ENCODE measurements at places on chromosomes 6 and 20.

GRCh38 chr6:41471064-41471895 is 74.9 kb upstream of the FOXP4 start:
- DNase-seq: no peak

GRCh38 chr6:35919827-35920751 is 809 bp downstream of the SRPK1 start:
- DNase-seq: no peak

- no peak for DNase-seq
Measured at GRCh38 chr6:88545991-88546390, 379.8 kb upstream of the CNR1 start.

GRCh38 chr20:51345601-51346101 is 196.9 kb downstream of the NFATC2 start:
- DNase-seq: no peak

- no peak for DNase-seq
Measured at GRCh38 chr20:45087814-45088213, 13.1 kb downstream of the KCNS1 start.

- DNase-seq: no peak
Measured at GRCh38 chr20:3924304-3925112, 35.3 kb downstream of the PANK2 start.

- no peak for DNase-seq
Measured at GRCh38 chr20:35975576-35976373, 7.4 kb downstream of the CNBD2 start.

- no peak for DNase-seq
Measured at GRCh38 chr6:41697861-41698781, 37.3 kb downstream of the TFEB start.

- no peak for DNase-seq
Measured at GRCh38 chr6:158772172-158772571, 47.0 kb downstream of the EZR start.

DNA sequence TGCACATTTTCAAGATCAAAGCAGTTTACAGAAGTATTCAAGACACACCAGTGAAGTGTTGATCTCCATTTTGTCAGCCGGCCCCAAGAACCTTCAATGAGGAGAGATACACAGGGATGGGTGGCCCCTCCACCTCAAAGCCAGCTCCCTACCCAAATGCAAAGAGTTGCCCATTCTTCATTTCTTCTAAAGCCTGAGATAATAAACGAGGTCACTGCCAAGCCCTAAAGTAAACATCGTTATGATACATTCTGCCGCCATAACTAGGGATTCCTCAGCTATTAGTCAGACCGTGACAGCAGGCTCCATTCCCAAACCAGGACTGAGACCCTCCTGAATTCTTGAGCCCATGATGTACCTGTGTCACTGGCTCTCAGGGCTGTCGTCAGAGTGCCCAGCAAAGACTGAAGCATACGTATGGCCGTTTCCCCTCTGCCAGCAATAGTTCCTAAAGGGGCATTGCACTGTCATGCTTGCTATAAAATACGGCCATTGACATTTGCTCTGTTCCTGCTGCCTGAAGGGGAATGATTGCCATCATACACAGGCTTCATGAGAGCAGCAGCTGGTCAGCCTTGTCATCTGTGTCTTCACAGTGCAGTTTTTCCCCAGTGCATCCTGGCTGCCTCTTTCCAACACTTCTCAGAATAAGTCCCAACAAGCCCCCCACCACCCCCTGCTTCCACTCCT is 41.7 kb downstream of the ISM1 start:
- no peak for DNase-seq

- DNase-seq: no peak
Measured at GRCh38 chr6:10101551-10102252, 313.2 kb downstream of the TFAP2A start.

- DNase-seq: no peak
Measured at GRCh38 chr20:14589383-14589782, 252.0 kb upstream of the FLRT3 start.

DNA sequence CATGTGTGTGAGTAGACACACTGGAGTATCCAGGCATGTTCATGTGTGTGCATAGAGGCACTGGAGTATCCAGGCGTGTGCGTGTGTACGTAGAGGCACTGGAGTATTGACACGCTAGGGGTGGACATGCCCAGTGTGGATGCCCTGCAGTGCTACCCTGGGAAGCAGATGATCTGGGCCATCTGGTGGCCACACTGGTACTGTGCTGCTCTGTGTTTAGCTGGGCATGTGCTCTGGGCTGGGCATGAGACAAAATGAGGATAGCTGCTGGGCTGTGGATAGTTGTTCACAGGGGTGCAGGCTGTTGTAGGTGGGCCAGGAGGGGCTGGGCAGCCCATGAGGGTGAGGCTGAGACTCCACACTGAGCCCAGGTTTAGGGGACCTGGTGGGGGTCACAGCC is 24.0 kb upstream of the NPBWR2 start:
- peak; percentile 34 for DNase-seq

- DNase-seq: no peak
Measured at GRCh38 chr6:75118925-75119515, 86.8 kb downstream of the COL12A1 start.

DNA sequence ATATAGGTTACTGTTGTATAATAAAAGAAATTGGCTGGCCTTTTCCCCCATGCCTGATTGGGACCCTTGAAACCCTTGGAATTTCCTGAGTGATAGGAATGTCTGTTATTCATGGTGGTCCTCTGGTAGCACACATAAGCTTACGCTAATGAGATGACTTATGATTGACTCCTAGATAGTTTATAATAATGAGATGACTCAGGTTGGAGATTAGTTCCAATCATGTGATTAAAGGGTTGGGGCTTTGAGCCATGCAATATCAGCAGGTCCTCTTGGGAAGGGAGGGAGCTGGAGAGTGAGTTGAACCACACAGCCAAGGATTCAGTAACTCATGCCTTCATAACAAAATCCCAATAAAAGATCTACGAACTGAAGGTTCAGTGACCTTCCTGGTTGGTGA is 407.6 kb upstream of the MANEA start:
- no peak for DNase-seq

DNA sequence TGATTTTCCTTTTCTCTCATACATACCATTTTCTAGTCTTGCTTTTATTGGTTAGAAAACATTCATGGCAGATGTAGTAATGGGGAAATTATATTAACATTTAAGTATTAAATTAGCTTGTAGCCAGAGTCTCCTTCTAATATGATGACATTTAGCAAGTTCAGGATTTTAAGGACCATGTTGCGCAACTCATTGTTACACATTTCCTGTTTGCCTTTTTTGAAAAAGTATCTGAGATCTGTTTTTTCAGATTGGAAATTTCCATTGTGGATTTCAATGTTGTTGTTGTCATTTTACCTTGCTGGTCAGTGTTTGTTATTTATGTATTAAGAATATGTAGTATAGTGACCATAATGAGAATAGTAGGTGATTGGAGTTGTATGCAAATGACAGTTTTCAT is 38.7 kb downstream of the CDKAL1 start:
- DNase-seq: no peak

GRCh38 chr20:58433029-58433647 is 44.1 kb downstream of the VAPB start:
- DNase-seq: no peak

DNA sequence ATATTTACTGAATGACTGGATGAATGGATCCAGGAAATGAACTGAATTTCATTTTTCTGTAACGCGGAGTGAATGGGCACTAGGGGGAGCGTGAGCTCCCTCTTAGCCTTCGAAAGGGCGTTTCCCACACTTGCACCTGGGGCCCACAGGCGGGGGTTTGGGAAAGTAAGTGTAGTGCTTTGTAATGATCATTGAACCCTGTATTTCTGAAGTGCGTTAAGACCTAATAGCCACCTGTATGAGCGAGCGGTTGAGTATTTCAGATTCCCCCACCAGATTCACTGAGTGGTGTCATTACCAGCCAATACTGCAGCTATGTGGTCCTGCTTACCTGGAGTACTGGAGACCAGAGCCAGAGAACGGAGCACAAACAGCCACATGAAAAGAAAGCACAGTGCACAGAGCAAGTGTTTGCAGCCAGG is 10.5 kb downstream of the SYTL3 start:
- DNase-seq: peak; percentile 38

DNA sequence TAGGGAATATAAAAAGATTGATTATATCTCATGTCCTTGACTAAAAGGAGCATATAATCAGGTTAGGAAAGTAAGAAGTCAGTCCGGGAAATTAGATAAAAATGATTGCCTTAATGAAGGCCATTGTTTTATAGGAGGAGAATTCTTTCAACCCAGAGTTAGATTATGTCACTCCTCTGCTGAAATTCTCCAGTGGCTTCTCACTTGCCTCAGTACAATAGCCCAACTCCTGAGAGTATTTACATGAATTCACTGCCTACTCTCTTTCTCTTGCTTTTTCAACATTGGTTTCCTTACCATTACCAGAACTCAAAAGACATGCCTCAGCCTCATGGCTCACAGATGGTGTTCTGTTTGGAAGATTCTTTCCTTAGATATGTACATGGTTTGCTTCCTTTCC is 114.9 kb downstream of the EPHA7 start:
- DNase-seq: no peak

GRCh38 chr6:23589811-23590210 is 536.2 kb upstream of the NRSN1 start:
- DNase-seq: no peak

DNA sequence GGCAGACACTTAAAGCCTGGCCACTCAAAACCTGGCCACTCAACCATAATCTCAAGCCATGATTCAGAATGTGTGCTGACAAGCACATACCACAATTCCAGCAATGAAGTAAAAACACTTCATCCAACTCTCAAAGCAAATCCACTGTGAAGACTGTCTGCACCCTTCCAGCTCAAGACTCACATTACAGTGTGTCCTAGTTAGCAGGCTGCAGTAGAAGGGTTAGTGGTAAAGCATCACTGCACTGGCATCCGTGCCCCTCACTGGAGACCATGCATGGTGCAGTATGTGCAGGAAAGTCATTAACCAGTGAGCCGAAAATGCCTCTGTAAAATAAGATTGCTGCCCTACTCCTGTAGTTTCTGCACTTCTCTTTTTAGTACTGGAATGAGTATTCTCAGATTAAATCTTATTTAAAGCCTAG is 43.4 kb downstream of the SLC23A2 start:
- DNase-seq: no peak

DNA sequence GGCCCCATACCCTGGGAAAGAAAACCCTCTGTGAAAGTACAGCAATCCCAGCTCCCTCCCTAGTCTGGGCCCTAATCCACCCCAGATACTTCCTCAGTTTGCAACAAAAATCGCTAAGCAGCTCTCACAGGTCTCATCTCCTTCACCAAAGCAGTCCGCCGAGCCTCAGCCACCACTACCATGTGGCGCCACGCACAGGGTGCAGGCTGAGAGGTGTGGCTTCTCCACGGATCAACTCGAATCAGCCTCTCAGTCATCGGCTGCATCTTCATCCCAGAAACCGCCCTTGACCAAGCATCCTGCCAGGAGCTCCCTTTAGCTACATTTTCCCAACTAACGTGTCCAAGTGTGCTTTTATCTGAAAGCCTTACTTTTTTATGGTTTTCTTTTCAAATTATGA is 50.7 kb downstream of the ANKRD60 start:
- no peak for DNase-seq

DNA sequence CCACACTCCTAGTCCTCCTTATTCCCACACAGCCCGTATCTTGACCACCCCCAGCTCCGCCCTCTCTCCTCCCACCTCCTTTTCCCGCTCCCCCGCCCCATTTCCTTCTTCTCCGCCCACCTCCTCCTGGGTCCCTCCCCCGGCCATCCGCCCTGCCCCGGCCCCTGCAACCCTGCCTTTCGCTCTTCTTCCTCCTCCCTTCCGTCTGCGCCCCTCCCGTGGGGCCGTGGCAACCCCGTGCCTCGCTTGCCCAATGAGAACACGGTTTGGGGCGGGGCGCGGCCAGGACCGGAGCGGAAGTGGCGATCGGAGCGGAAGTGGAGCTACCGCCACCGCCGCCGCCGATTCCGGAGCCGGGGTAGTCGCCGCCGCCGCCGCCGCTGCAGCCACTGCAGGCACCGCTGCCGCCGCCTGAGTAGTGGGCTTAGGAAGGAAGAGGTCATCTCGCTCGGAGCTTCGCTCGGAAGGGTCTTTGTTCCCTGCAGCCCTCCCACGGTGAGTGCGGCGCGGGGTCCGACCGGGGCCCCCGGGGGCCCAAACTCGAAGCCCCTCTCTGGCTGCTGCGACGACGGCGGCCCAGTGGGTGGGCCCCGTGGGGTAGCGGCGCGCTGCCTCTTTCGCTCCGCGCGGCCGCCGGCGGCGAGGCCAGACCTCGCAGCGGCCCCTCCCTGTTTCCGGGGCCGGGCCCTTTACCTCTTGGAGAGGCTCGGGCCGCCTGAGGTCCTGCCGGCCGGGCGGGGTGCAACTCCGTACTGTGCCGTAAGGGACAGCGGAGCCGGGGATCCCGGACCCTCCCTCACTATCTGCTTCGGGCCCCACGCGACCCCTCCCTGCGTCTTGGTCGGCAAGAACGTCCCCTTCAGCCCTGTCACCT is at the start of gene YWHAB:
TSS of gene YWHAB (plus strand) at position 314 of the 874 bp plus-strand sequence. CDS start 15,829 bp downstream, outside the sequence.
- peak; percentile 99 for DNase-seq

DNA sequence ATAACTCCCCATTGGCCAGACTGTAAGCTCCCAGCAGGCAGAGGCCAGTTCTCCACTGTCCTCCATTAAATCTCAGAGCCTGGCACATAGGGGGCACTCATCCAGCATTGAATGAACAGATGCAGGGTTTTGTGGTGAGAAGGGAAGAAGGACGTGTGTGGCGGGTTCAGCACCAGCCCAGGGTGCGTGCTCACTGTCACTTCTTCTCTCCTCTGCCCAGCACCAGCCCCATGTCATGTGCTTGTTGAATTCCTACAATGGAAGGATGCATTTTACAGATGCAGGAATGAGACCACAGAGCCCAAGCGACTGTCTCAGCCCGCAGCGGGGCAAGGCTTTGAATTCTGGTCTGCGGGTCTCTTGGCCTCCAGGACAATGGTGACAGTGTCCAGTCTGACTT is 149.9 kb downstream of the CEBPB start:
- DNase-seq: no peak

DNA sequence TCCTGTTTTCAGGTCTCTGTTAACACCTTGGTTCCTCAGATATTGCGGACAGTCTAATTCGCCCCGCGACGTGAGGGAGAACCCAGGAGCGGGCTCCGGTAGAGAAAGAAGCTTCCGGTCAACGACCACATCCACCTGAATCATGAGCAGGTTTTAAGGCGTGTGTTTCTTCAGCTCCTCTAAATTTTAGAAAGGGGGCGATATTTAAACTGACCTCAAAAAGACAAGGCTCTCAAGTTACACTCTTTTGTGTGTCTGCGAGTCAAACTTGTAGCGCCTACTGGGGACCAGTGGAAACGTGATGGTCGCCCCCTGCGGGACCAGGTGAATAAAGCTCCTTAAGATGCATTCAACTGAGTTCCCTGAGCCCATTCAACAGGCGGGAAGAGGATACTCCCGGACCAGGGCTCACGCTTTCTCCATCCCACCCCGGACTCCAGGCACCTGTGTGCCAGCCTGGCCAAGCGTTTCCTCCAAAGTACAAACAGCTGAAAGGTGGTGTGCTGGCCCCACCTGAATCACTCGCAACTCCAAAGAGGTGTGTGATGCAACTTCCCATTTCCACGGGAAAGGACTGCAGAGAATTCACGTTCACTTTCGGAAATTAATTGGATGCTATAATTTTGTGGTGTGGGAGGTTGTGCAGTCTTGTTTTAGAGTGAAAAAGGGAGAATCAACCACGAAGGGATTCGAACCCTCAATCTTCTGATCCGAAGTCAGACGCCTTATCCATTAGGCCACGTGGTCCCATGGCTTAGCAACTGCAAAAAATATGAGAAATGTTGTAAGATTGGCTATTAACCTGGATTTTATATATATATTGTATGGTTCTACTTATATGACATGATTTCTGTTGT is 17.0 kb downstream of the GPX5 start:
- DNase-seq: no peak

All from ascending aorta (tissue), 2 donors.